Motor neuron (in vitro differentiated cells): ENCODE measurements at places on chromosomes 5 and 9. TPM values are rescaled to one million over a fixed set of nuclear protein-coding genes. Genes with fewer than 3 reads are reported as not detected.

The PCDHB11 gene
- 0.75 and 1.4 TPM in 2 replicates for total RNA-seq

The RACK1 gene
- total RNA-seq: 2,867 and 3,125 TPM in 2 replicates

The FOXD4 gene
- 1.1 TPM in 1 of 2 replicates, not detected in the other for total RNA-seq

The NR6A1 gene
- 4.7 and 6.1 TPM in 2 replicates for total RNA-seq

The LECT2 gene
- total RNA-seq: not detected in 2 replicates

The BTNL3 gene
- total RNA-seq: not detected in 2 replicates

The NRG2 gene
- total RNA-seq: 0.62 and 0.63 TPM in 2 replicates

The ANGPTL2 gene
- 4.9 and 5.4 TPM in 2 replicates for total RNA-seq

- ATAC-seq: no peak
These were observed 36.9 kb downstream of the G3BP1 start for GRCh38 chr5:151808451-151809169.

GRCh38 chr5:141647851-141648250 lies 3.4 kb downstream of the FCHSD1 start:
- no peak for ATAC-seq

GRCh38 chr5:140267559-140268018 lies 35.3 kb downstream of the PFDN1 start:
- ATAC-seq: no peak

GRCh38 chr5:75656311-75657003 lies 45.2 kb downstream of the ANKDD1B start:
- peak; percentile 94 for ATAC-seq

- no peak for ATAC-seq
These were observed 6.5 kb downstream of the SFXN1 start for GRCh38 chr5:175484829-175485228.

GRCh38 chr5:74155501-74155900 lies 485.0 kb downstream of the ENC1 start:
- no peak for ATAC-seq

DNA sequence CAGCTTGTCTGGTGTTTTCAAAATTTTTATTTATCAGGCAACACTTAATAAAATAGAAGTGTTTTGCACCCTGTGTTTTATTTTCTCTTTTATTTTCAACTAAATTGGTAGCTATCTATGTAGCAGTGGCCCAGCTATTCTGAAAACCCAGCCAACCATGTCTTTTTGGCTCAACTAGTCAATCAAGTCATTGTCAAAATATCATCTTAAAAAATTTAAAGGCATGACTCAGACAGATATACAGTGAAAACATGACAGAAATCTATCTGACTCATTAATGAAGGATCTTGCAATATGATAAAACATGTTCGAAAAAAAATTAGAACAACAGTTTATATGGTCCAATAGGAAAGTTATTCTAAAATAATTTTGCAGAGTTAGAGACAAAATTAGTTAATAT lies 75.1 kb downstream of the HSD17B4 start:
- no peak for ATAC-seq

GRCh38 chr9:99050924-99051323 lies 54.0 kb upstream of the TGFBR1 start:
- ATAC-seq: peak; percentile 4

DNA sequence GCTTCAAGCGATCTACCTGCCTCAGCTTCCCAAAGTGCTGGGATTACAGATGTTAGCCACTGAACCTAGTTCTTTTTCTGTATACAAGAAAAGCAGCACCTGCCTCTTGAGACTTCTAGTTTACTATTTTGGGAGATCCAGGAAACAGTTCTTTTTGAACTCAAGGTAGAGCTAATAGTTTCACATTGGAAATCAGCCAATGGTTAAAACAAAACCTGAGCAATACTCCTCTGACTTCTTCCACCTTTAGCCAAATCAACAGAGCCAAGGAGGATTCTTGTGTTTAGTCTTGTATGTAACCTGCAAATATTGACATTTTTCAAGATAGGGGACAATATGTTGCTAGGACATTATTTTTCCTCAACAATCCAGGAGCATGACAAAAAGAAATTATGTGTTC lies 349.4 kb downstream of the SH3GL2 start:
- no peak for ATAC-seq

DNA sequence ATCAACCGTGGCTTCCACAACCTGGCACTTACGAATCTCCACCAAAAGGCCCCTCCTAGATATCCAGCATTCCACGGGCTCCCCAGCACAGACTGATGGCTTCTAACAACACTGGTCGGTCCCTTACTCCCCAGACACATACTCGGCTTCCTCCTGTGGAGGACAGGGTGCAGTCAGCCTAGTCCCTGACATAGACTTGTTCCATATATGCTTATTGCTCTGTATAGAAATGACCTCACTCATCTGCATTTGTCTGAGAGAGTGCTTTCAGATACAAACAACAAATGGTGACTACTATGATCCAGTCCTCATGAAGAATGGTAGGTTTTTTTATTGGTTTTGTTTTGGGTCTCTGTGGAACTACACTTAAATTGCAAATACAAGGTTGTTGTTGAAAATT lies 72.4 kb downstream of the TMEM215 start:
- ATAC-seq: no peak

- ATAC-seq: no peak
These were observed at the start of gene IL17B for GRCh38 chr5:149379177-149379761. Gene IL17B, minus strand, starts transcription at chr5:149379292. Its CDS starts 67 bp downstream, at chr5:149379225.

DNA sequence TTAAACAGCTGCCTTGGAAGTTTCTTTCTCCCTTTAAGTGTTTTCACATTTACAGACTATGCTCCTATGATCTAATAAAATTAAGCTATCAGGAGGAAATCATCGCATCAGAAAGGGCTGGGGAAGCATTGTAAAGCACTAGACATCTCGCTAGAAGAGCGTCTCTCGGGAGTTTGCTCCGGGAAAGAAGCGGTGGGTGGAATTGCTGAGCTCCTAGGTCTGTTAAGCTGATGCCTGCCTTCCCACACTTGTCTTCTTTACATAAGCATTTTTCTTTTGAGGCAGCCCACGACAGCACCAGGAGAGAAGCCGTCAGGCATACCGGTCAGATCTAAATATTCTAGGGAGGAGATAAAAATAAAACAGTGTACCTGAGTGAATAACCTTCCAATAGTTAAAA lies 541.7 kb upstream of the TUSC1 start:
- peak; percentile 57 for ATAC-seq

DNA sequence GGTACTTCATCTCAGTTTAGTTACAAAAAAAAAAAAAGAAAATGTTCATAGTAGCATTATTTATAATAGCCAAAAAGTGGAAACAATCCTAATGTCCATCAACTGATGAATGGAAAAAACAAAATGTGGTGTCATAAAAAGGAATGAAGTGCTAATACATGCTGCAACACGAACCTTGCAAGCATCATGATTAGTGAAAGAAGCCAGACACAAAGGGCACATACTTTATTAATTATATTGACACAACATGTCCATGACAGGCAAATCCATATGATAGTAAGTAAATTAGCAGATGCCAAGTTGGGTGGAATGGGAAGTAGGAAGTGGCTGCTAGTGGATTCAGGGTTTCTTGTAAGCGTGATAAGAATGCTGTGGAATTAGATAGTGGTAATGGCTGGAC lies 54.2 kb downstream of the PCDHGC5 start:
- no peak for ATAC-seq

GRCh38 chr9:24698881-24699518 lies 153.3 kb upstream of the IZUMO3 start:
- ATAC-seq: no peak

DNA sequence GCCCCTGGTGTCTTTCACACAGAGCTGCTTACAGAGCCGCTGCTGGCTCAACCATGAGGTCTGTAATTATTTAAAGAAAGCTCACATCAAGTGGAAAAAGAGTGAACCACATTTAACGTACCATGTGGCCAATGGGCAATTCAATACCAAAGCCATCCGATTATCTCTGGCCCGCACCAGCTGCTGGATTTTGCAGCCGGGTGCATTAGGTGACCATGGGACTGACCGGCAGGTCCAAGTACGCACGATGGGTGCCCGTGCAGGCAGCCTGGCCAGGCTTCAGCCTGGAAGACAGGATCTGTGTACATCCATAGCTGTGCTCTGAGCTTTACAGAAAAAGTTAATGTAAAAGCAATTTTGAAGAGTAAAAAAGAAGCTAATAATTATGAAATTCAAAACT lies 20.5 kb downstream of the PPARGC1B start:
- no peak for ATAC-seq

- no peak for ATAC-seq
These were observed 79.0 kb upstream of the PTCH1 start for GRCh38 chr9:95595721-95596295.

GRCh38 chr9:16924311-16924915 lies 53.9 kb upstream of the BNC2 start:
- ATAC-seq: no peak

DNA sequence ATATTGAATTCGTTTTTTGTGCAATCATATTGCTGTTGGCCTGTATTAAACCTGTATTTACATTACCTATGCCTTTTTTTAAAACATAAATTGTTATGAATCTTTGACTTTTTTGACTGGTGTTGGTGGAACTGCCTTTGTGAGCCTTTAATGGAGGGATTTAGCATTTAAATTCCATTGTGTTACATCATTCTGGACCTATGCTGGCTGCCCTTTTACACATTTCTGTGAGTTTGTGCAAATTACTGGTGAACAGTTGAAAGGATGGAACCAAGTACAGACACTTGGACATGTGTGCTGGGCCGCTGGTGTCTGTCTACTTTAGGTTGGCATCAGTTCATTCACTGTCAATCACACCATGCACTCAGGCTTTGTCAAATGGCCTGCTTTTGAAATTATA lies 3.4 kb downstream of the SNX18 start:
- no peak for ATAC-seq

- no peak for ATAC-seq
These were observed 15.6 kb downstream of the PRRC2B start for GRCh38 chr9:131409458-131409992.

DNA sequence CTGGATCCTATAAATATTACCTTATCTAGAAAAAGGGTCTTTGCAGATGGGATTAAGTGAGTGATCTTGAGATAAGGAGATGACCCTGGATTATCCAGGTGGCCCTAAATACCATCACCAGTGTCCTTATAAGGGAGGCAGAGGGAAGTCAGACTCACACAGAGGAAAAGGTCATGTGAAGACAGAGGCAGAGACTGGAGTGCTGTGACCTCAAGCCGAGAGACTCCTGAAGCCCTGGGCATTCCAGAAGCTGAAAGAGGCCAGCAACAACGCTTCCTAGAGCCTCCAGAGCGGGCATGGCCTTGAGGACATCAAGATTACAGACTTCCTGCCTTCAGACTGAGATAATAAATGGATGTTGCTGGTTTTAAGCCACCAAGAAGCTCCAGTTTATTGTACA lies 118.8 kb downstream of the ATPSCKMT start:
- ATAC-seq: no peak
